Inflammatory macrophage treated with lipopolysaccharide for 4 hours (primary cell): ENCODE measurements at places on chromosomes 5 and 9.
A peak's percentile ranks its signal among the peaks of the same experiment; 100 is the strongest.

- no peak for DNase-seq
Measured at GRCh38 chr5:113692466-113692865, 179.0 kb downstream of the YTHDC2 start.

- no peak for DNase-seq
Measured at GRCh38 chr9:84583866-84584265, 85.7 kb upstream of the NTRK2 start.

DNA sequence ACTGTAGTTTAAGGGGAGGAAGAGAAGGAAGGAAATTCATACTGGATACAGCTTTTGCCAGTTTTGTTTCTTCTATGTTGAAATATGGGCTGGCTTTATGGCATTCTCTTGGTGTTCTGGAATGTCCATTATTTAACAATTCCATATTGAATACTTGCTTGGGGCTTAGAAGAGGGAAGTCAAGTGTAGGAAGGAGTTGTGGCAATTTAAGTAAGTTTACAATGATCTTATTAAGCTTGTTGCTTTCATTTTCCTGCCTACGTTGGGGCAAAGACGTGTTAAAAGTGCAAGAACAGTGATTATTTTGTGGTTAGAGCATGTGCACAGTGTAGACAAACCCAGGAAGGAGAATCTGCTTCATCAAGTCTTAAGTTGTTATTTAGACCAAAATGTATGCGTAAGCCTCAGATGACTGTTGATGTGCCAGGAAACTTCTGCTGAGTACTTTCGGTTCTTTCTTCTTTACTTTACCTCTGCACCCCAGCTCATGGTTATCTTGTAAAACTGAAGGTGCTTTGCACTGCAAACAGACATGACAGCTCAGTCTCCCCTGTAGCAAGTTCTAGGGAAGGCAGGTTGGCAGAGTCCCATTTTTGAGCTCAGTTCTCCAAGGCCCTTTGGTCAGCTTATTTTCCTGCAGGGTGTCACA, 75.8 kb downstream of the F2RL2 start:
- peak; percentile 99 for DNase-seq

DNA sequence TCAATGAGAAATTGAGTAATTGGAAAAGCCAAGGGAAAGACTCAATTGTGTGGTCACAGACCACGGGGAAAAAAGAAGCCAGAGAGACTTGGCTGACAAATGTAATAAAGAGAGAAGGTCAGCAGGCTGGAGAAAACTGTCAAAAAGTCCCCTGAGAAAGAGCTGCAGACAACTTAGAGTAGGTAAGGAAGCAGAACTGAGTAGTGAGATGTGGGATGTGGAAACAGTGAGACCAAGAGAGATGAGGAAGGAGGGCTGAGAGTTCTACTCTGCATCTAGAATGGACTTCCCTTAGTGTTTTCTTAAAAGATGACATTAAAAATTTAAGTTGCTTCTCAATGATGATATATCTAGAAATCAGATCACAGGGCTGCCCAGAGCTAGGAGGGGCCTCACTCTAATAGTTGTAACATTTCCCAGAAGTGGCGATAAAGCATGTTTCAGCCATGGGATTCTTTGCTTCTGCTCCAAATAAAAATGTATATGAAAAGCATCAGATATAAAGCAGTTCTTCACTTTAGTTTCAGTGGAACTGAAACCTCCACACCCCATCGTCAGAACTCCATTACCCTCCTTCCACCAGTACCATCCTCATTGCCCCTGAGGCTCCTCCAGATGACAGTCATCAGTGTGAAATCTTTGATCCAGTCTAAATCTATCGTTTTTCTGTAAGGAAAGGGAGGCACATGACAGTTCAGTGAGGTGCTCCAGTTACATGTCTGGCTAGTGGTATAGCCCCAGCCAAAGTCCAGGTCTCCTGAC, 80.6 kb downstream of the SPEF2 start:
- DNase-seq, result peak; percentile 64

DNA sequence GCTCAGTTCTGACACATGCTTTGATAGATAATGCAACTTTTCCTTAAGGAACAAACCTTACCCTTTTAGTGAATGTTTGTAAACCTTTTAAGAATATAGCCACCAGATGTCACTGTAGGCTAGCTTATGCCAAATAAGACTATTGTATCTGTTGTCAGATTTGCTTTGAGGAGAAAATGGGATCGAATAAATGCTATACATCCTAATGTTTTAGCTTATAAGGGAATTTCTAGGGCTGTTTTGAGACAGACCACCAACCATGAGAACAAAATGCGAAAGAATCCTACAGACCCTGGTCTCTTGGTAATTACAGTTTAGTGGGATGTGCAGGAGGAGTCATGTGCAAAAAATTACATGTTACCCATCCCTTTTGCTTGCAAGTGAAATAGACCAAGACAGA, 127.6 kb upstream of the NMUR2 start:
- peak; percentile 54 for DNase-seq

DNA sequence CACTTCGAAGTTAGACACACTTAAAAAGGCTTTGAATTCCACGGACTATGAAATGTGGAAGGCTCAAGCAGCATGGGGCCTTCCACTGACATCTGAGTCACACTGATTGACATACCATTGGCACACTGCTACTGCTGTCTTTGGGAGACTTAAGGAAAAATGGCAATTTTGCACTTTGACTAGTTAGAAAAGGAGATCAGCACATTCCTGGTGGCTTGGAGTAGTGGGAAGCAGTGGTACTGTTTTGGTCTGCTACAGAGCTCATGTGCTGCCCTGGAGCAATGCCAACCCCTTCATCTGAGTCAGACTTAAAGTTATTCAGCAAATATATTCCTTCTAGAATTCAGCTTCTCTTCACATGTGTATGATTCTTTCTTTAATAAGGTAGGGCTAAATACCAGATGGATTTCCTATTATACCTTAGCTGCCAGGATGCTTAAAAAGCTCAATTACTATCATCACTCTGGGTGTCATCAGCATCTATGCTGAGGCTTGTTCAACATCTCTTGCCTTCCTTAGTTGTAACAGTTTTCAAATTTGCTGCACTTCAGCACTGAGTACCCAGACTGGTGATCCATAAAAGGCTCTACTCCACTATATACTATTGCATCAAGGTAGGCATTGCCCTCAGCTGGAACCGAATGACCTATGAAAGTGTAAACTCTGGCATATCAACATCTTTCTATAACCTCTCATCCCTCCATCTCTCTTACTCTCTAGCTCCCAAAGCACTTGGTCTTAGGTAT, 42.3 kb upstream of the MOCS2 start:
- no peak for DNase-seq
